Fibroblast of mammary gland (primary cell): ENCODE measurements at places on chromosomes 7 and 10.
A peak's percentile ranks its signal among the peaks of the same experiment; 100 is the strongest.

GRCh38 chr7:49860293-49860692 is 86.9 kb downstream of the VWC2 start:
- DNase-seq = no peak

- no peak for DNase-seq
These were observed 16.3 kb upstream of the RNF216 start for GRCh38 chr7:5797716-5798115.

DNA sequence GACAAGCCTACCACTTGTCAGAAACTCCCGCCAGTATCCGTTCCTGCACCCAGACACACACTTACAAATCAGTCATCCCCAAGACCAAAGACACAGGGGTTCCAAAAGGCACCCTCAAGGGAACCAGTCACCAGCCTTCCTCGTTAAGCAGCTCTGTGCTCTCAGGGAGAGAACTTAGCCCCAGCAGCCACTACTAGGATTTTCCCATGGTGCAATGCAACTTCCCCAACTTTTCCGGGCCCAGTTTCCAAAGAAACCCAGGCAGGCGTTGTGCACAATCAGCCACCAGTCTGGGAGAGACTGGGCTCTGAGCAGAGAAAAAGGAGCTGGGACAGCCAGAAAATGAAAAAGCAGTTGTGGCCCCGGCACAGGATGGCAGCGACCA is 1.2 kb downstream of the DLG5 start:
- peak; percentile 48 for DNase-seq

DNA sequence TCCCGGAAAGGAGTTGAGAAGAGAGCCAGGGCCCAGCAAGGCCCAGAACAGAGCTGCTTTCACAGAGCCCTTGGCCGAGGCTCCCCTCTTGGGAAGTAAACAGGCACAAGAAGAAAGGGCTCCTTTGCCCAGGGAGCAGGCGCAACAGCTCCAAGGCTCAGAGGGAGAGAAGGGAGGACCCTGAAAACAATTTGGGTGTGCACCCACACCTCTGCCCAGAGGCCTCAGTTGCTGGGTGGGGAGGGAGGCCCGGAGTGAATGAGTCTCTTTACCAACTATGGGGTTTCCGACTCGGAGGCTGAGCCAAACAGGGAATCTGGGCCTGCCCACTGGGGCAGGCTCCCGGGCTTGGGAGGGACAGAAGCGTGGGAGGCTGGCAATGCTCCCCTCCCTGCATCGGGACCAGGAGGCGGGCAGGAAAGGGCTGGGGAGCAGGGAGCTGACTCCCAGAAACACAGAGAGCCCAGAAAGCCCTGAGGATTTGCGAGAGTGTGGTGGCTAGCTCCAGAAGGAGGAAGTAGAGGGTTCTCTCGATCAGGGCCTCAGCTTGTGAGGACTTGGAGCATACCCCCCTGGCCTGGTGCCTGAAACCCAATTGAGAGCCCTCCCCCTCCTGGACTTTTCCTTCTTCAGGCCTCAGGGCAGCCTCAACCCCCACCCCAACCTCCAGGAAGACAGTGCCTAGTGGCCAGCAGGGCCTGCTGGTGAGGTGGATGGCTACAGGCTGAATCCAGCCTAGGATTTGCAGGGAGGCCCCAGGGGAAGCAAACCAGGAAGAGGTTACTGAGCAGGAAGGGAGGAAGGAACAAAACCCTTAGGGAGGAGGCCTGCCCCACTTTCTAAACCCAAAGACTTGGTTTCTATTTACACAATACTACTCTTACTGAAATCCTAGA is 6.2 kb downstream of the C10orf105 start:
- DNase-seq = peak; percentile 89

DNA sequence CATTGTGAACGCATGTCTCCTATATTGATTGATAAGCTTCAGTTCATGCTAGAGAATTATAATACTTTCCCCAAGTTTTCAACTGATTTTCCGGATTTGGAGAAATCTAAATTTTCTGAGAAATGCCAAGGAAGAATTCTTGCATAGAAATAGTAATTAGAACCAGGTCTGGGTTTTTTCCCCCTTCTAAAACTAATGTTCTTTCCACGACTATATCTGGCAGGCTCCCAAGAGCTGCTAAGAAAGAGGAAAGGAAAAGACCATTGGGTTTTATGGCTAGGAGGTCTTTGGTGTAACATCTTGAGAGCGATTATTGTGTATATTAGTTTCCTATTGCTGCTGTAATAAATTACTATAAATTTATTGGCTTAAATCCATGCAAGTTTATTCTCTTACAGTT is 71.8 kb upstream of the CACNB2 start:
- no peak for DNase-seq

DNA sequence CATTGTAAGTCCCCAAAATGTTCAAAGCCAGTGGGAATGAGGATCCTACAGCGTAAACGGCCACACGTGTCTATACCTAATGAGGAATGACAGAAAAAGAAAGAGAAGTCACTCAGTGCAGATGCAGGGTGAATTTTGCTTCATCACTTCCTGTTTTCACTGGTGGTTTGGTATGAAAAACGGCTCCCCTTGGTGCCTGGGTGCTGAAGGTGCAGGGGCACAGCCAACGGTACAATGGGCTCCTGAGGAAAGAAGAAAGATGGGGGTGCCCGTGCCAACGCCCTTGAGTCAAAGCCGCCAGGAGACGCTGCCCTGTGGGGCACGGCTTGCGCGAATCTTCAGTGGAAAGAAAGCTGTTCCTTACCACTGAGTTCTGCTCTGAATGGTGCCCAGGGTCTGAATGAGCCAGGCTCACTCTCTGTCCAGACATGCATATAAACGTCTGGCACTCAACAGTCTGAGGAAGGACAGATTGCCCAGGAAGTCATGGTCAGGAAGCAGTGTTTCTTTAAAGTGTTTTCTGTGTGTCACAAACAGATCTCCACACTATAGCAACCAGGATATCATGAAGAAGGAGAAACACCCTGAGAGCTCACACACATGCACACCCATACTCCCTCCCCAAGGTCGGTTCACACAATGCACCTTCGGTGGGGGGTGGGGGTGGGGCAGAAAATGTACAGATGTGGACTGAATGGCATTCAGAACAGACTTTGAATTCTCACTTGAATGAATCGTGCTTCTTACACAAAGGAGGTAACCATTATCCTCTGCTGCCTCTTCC is 105.8 kb downstream of the ELMO1 start:
- DNase-seq = no peak

DNA sequence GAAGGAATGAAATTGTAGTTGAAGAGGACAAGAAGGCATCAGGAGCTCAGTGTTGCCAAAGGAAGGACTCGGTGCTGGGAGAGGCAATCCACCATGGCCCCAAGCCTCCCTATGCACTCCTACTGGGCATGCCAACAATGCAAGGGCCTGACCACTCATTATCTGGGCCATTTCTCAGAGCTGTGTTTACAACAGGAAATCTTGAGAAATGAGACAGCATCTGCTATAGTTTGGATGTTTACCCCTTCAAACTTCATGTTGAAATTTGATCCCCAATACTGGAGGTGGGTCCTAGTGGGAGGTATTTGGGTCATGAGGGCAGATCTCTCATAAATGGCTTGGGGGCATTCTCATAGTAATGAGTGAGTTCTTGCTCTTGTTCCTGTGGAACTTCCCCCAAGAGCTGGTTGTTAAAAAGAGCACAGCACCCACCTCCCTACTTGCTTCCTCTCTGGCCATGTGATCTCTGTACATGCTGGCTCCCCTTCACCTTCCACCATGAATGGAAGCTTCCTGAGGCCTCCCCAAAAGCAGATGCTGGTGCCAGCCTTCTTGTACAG is 50.8 kb upstream of the AOAH start:
- no peak for DNase-seq

GRCh38 chr10:17432723-17433122 is 21.7 kb downstream of the ST8SIA6 start:
- peak; percentile 65 for DNase-seq

GRCh38 chr10:10056961-10057360 is 960.7 kb upstream of the CELF2 start:
- peak; percentile 7 for DNase-seq

DNA sequence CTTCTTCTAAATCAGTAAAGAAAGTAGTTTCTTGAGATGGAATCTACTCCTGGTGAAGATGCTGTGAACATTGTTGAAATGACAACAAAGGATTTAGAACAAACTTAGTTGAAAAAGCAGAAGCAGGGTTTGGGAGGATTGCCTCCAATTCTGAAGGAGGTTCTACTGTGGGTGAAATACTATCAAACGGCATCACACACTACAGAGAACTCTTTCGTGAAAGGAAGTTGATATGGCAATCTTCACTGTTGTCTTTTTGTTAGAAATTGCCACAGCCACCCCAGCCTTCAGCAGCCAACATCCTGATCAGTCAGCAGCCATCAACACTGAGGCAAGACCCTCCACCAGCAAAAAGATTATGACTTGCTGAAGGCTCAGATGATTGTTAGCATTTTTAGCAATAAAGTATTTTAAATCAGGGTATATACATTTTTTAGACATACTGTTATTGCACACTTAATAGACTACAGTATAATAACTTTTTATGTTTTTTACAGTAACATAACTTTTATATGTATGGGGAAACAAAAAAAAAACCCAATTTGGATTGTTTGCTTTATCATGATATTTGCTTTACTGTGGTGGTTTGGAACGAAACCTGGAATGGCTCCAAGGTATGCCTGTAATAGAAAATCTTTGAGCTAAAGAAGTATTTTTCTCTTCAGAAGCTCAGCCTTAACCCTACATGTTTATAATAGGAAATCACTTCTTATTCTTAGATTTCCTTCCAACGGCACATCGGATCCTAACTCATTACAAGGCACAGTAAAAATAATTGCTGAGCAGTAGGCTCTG is 257.3 kb downstream of the LRMDA start:
- DNase-seq = no peak

DNA sequence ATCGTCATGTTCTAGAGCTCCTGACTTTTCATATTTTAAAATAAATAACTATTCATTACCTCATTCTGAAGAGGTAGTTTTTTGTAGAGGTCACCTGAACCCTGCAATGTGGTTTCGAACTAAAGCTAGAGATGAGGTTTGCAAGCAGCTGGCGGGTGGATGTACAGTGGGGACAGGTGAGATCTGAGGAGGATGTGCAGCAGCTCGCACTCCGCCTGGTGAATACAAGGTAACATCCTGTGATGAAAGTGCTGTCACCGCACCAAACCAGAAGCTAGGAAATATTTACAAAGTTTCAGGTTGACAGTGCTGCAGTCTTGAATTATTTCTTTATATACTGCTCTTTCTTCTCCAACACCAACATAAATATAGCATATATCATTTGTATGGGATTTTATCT is 26.5 kb downstream of the NDUFB2 start:
- DNase-seq = no peak

DNA sequence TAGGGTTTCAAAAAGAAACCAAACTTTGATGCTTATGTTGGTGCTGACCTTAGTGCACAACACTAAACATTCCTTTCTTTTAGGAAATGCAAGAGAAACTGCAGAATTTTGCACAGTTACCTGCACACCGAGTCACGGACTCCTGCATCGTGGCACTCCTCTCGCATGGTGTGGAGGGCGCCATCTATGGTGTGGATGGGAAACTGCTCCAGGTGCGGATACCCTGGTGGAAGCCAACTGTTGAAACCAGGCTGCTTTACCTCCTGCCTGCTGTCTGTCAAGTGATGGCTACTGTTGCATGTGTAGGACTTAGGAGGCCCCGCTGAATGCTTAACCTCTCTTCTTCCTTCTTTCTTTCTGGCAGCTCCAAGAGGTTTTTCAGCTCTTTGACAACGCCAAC is 11.7 kb downstream of the CASP2 start:
- DNase-seq = peak; percentile 12

GRCh38 chr10:31694929-31695837 is 233.4 kb downstream of the ARHGAP12 start:
- peak; percentile 89 for DNase-seq

DNA sequence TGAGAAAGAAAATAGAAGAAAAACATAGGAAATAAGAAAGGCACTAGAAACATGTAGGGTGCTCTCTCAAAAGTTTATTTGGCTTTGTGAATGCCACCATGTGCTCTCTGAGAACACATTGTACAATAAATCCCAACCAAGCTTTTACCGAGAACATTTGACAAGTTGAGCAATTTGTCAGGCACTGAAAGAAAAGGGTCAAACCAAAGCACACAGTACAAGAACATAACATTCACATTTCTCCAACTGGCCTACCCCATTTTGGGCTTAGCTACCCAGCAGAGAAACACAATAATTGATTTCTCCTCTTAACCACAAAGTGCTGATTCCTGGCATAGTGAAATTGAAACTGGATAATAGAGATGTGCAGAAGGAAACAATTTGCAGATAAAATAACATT is 69.2 kb upstream of the SLC39A12 start:
- DNase-seq = peak; percentile 77

GRCh38 chr7:77791956-77792355 is 6.3 kb downstream of the TMEM60 start:
- DNase-seq = peak; percentile 1

- no peak for DNase-seq
These were observed 123.2 kb downstream of the ANK3 start for GRCh38 chr10:60266513-60266912.

- peak; percentile 58 for DNase-seq
These were observed 15.3 kb upstream of the ADAMTS14 start for GRCh38 chr10:70657041-70657440.
